ENCODE measurements at places on chromosomes 1 and 21.

GRCh38 chr1:37148663-37149062 lies 114.3 kb upstream of the GRIK3 start:
- DNase-seq, result no peak

DNA sequence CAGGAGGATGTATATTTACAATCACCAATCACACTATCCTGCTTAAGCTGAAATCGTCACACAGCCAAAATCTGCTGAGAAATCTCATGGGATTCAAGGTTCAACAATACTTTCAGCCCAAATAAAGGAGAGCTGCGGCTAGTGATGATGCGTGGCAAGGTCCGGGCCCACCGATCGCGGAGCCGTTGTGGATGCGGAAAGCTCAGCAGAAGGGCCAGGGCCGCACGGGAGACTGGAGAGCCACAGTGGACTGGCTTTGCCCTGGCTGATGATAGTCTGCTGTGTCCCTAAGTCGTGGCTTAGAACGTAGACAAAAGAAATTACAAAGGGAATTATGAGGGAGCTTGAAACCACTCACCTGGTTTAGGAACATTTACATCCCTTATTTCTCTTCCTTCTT lies 48.0 kb upstream of the SSX2IP start:
- DNase-seq, result no peak

DNA sequence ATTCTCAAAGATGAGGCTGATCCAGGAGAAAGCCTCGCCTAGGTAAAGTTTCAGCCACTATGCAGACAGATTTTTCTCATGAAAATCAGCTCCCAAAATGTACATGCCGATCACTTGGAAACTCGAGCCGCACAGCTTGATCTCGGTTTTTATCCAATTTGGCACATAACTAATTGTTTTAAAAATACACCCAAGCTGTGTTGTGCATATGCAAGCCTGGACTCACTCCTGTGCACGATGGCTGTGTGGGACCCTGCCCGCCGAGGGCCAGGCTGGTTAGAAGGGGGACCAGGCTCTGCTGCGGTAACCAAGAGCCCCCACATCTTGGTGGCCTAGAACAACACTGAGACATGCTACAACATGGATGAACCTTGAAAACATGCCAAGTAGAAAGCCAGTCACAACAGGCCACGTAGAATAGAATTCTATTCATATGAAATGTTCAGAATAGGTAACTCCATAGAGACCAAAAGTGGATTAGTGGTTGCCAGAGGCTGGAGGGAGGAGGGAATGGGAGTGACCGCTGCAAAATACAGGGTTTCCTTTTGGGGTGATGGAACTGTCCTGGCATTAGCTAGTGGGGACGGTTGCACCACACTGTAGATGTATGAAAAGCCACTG lies 16.1 kb upstream of the LDLRAP1 start:
- DNase-seq, result no peak

GRCh38 chr1:211577277-211577818 lies 1.6 kb downstream of the SLC30A1 start:
- no peak for DNase-seq

GRCh38 chr1:212727386-212728181 lies 27.9 kb upstream of the BATF3 start:
- no peak for DNase-seq

DNA sequence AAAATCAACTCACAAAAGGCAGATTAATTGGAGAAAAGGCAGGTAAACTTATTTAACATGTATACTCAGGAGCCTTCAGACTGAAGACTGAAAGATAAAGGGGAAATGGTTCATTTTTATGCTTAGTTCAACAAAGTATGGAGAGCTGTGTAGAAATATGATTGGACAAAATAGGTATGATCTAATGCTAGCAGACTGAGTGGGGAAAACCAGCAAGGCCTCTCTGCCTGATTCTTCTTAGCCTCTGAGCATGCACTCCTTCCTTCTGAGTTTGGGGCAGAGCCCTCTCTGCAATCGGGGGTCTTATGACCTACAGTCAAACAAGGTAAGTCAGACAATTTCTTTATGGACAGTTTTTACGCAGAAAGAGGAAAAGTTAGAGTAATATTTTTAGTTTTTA lies 38.8 kb upstream of the SUCO start:
- DNase-seq, result no peak

DNA sequence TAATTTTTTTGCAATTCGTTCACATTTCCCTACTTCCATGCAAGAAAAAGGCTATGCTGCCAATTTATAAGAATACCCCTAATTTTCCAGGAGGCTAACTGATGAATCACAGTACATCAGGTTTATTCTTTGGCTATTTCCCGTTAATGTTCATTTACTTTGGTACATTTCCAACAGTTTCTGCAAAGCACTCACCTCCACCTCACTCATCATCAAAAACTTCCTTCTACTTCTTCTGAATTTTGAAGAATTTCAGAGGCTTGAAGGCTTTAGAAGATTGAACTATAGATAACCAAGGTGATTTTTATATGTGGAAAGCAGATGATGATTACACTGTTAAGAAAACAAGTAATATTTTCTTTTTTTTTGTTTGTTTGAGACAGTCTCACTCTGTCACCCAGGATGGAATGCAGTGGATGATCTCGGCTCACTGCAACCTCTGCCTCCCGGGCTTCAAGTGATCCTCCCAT lies 60.5 kb upstream of the HP1BP3 start:
- no peak for DNase-seq
